Activated naive CD4-positive, alpha-beta T cell (primary cell): ENCODE measurements at places on chromosomes 5 and 9.

- DNase-seq: no peak
Measured at GRCh38 chr9:37925786-37926736, 22.1 kb upstream of the SLC25A51 start.

DNA sequence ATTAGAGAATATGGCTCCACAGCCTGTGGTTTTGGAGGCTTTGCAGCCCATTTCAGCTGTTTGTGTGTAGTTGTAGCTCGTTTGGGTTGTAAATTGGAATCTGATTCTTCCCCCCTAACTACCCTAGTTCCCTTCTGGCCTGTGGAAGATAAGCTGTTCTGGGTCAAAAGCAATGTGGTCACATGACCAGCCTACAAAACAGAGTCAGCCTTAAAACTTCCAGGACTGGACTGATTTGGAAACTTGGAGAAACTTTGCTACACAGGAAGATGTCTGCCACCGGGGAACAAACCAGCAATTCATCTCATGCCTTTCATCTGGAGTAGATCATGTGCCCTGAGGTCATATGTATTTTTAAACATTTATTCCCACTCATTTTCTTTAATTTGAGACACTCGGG is 83.8 kb downstream of the DAPK1 start:
- no peak for DNase-seq

- no peak for DNase-seq
Measured at GRCh38 chr5:31377274-31377946, 154.5 kb downstream of the DROSHA start.

DNA sequence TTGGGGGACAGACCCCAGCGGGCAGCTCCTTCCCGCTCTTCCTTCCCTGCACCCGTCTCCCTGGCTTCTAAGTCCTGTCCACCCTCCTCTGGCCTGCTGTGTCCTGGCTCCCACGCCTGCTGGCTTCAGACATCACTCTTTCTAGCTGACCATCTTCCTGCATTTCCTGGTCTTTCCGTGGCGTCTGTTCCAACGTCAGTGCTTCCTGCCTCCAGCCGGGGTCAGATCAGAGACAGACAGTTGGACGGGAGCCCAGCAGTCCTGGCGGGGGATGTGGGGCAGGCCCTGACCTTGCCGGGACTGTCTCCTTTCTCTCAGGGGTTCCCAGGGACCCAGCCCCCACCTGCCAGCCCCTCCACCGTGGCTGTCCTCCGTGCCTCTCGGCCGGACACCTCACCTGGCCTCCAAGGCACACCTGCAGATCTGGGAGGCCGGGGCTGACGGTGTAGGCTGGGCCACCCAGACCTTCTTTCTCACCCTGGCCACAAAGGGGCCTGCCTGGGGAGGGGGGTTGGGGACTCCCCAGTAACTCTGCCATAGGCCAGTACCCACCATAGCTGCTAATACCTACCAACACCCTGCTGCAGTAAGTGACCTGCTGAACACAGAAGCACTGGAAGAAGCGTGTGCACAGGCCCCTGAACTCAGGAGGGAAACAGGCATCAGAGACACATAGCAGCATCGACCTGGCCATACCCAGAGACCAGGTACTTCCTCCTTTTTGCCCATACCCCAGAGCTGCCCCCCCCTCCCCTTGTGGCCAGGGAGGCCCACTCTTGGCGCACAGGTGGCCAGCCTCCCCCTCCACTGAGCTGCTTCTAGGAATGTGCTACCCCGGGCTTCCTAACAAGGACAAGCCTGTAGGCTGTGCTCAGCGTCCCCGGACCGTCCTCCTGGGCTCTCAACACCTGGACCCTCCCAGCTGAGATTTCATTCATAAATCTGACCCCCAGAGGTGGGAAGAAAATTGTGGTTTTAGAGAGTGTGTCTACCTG is 5.1 kb downstream of the NRARP start:
- no peak for DNase-seq

GRCh38 chr9:20252778-20253177 is 369.5 kb downstream of the MLLT3 start:
- DNase-seq: no peak

GRCh38 chr5:145347026-145347616 is 488.0 kb downstream of the PRELID2 start:
- DNase-seq: no peak

GRCh38 chr5:136011414-136012001 is 17.3 kb upstream of the TGFBI start:
- no peak for DNase-seq

GRCh38 chr9:19162026-19162366 is 34.7 kb upstream of the PLIN2 start:
- DNase-seq: no peak

DNA sequence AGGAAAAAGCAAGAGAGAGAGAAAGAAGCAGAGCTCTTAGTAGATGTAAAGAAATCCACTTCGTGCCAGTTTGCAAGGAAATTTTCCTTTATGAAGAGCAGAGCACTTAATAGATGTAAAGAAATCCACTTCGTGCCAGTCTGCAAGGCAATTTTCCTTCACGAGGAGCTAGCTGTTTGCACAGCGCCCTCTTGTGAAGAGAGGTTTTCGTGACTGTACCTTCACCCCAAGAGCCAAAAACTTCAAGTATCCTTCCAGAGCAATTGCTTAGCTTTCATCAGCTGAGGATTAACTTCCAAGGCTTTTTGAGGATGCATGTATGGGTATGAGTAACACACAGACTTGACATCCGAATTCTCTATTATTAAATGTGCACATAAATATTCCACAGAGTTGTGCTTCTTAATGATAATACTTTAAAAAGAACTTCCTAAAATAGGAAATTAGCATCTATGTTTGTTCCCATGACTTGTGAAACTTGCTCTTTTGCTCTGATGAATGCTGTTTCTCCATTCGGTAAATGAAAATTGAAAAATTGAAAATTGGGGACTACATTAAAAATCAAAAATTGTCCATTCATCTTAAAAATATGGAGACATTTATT is 525.6 kb downstream of the PDE4D start:
- no peak for DNase-seq

- no peak for DNase-seq
Measured at GRCh38 chr5:163105456-163105855, 331.9 kb upstream of the CCNG1 start.

DNA sequence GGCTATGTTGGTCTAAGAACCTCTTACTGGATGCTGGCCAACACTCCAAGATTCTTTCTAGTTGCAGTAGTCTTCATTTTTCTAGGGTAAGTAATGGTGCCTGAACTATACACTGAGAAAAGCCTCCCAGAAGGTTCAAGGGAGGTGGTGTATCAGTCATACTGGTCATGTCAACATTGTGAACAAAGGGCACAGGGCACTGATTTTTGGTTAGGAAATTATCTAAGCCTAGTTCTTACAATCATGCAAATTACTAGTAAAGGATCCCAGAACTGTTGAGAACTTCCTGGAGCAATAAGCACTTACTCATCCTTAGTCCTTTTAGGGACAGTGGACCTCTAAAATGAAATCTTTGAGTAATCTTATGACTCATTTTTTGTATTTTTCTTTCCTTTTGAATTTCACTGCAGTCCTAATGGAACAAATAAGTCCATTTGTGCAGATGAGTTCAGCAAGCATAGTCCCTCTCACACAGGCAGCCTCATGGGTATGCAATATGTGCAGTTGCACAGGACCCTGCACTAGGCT is 21.1 kb upstream of the CDC42SE2 start:
- DNase-seq: no peak

GRCh38 chr5:74665816-74666215 is 19.2 kb upstream of the HEXB start:
- DNase-seq: no peak

- DNase-seq: no peak
Measured at GRCh38 chr5:39721394-39721793, 296.6 kb upstream of the DAB2 start.

- DNase-seq: no peak
Measured at GRCh38 chr5:102832445-102832844, 77.3 kb downstream of the PAM start.

DNA sequence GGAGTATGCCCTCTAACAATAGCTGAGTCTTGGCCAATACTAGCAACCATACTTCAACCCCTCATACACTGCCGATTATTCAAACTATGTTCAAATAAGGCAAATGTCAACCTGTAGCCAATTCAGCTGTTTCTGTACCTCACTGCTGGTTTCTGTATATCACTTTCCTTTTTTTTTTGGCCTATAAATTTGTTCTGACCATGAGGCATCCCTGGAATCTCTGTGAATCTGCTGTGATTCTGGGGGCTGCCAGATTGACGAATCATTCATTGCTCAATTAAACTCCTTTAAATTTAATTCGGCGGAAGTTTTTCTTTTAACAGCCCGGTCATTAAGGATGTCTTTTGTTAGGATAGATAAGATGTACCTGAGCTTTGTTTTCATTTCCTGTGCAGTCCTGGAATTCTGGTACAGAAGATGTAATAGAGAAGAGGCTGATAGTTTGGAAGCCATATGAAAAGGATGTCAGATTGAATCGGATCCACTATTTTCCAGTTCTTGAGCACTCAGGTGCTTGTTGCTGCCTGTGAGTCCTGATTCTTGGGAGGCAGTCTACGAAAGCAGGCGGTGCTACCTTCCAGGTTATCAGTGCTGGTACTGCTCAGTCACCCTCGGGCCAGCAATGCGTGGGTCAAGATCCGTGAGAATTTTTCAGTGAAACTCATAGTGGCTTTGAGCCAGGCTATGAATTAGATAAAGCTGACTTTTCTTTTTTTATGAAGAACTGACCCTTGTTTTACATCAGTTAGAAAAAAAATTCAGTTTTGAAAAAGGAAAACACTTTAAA is 106.2 kb upstream of the TUT7 start:
- DNase-seq: no peak

GRCh38 chr5:180090769-180091546 is 19.4 kb upstream of the RNF130 start:
- no peak for DNase-seq
